ENCODE measurements at places on chromosomes 5 and 9. TPM values are rescaled to one million over a fixed set of nuclear protein-coding genes. Genes with fewer than 3 reads are reported as not detected.

Gene MAMDC4
- total RNA-seq = 12.4 TPM

Gene ARL14EPL
- total RNA-seq = not detected

Gene ECPAS
- 55.5 TPM for total RNA-seq

Gene PRKACG
- total RNA-seq = not detected

Gene RNF130
- 3.8 TPM for total RNA-seq

Gene FOXI1
- total RNA-seq = not detected

Gene GMCL2
- total RNA-seq = not detected

Gene EDIL3
- total RNA-seq = not detected

Gene FGF18
- total RNA-seq = 0.10 TPM

Gene PCA3
- total RNA-seq = not detected

Gene SPATA31A6
- total RNA-seq = not detected

Gene CLTA
- total RNA-seq = 156 TPM

Gene MYOT
- not detected for total RNA-seq

Gene STOML2
- 108 TPM for total RNA-seq

DNA sequence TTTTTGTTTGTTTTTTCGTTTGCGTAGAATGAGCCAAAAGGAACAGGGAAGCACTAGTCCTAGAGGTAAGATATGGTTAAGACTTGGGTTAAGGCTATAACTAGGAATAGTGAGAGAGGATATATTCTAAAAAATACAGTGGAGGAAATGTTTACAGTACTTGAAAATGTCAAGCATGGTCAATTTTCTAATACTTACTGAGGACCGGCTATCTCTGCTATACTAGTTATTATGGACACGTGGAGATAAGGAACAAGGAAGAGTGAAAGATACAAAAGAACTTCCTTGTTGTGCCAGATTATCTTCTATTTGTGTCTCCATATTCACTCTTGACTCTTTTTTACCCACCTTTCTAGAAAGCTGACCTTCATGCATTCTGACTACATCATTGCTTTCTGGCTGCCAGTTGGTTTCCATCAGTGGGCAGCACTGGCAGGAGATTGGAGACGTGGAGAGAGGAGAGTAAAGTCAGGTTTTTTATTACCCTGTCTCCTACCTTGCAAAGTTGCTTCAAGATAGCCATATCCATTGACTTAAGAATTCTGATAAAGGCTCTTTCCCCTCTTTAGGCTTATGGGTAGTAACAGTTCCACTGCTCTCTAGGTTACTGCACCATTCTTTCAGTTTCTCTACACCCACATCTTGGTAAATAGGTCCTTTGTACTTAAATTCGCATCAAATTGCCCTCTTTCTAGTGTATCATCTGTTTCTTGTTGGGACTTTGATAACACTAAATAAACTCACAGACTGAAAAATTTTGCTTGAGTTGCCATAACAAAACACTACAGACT is 9.0 kb upstream of the RFX3 start:
- H3K27ac ChIP-seq = no peak overlapping the region
- H3K27me3 ChIP-seq = no peaks in the 10 kb centered on the region
- H3K36me3 ChIP-seq = peaks cover 31% of the 10 kb centered on the region
- H3K4me3 ChIP-seq = no peak overlapping the region

- no peaks in the 10 kb centered on the region for H3K36me3 ChIP-seq
- no peak overlapping the region for H3K27ac ChIP-seq
- DNase-seq = no peak
- no peak overlapping the region for H3K4me3 ChIP-seq
Observed at GRCh38 chr9:125433461-125434011, 171.9 kb downstream of the GAPVD1 start.

DNA sequence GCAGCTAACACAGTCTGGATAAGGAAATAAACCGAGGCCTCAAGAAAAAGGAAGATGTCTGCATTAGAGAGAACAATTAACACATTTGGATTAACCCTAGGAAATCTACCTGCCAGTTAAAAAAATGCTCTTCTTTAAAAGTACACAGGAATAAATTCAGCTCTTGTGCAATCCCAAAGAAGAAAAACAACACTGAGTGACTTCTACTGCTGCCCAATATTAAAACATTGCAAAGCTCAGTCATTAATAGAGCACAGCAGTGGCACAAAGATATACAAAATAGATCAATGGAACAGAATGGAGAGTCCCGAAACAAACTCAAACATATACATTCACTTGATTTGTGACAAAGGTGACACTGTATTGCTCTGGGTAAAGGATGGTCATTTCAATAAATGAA is 119.7 kb downstream of the GNAQ start:
- H3K36me3 ChIP-seq = peaks cover 58% of the 10 kb centered on the region
- H3K4me3 ChIP-seq = no peak overlapping the region
- H3K27ac ChIP-seq = no peak overlapping the region
- no peak for DNase-seq
- no peaks in the 10 kb centered on the region for H3K27me3 ChIP-seq

GRCh38 chr5:169088028-169088725 is 212.8 kb downstream of the SLIT3 start:
- no peak for DNase-seq
- H3K27ac ChIP-seq = no peak overlapping the region
- H3K4me3 ChIP-seq = no peak overlapping the region
- H3K27me3 ChIP-seq = no peaks in the 10 kb centered on the region
- no peaks in the 10 kb centered on the region for H3K4me1 ChIP-seq

GRCh38 chr5:112059579-112060135 is 302.7 kb upstream of the NREP start:
- peaks cover 4% of the 10 kb centered on the region for H3K27me3 ChIP-seq
- DNase-seq = no peak
- H3K36me3 ChIP-seq = no peaks in the 10 kb centered on the region

- no peak overlapping the region for H3K27ac ChIP-seq
- no peak for DNase-seq
- no peaks in the 10 kb centered on the region for H3K36me3 ChIP-seq
- no peak overlapping the region for H3K4me3 ChIP-seq
- H3K27me3 ChIP-seq = no peaks in the 10 kb centered on the region
- no peaks in the 10 kb centered on the region for H3K4me1 ChIP-seq
Observed at GRCh38 chr5:163658702-163659567, 153.5 kb downstream of the MAT2B start.

DNA sequence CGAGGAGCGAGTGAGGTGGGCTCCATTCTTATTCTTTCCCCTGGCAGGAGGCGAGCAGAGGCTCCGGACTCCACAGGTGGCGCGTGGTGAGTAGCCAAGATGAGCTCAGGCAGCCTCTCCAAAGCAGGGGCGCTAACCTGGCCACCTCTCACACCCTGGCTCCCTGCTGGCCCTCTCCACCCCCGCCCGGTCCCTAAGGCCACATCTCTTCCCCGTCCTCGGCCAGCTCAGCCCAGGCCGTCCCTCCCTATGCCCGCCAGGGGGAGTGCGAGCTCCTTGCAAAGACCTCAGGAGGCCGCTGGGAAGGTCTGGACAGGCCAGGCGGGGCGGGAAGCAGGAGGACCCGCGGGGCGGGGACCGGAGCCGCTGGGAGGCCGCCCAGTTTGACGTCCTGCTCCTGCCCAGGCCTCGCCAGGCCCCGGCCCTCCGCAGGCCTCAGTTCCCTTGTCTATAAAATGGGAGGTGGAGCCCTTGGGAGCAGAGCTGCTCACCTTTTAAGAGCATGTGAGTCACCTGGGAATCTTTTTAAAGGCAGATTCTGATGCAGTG is 46.3 kb upstream of the GGTA1 start:
- peak; percentile 74 for DNase-seq
- H3K27ac ChIP-seq = no peak overlapping the region
- H3K27me3 ChIP-seq = peaks cover 24% of the 10 kb centered on the region
- no peaks in the 10 kb centered on the region for H3K36me3 ChIP-seq
- no peak overlapping the region for H3K4me3 ChIP-seq

DNA sequence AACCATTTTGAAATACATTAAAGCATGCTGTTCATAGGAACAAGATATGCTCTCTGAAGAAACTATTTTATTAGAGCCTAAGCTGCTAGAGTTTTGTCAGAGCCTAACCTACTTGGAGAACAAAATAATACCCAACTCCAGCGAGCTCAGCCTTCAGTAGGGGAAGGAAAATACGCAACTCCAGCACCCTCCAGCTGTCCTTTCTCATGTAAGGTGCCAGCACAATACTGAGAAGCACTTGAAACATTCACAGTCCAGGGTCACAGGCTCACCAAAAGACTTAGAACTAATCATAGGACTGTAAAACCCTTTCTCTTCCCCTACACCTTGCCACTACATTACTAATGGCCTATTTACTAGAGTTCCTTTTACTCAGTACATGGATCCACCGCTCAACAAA is 18.9 kb downstream of the DPYSL3 start:
- peaks cover 2% of the 10 kb centered on the region for H3K27me3 ChIP-seq
- no peaks in the 10 kb centered on the region for H3K4me1 ChIP-seq
- no peak for DNase-seq

GRCh38 chr5:142934051-142934762 is 164.0 kb downstream of the ARHGAP26 start:
- H3K27ac ChIP-seq = no peak overlapping the region
- DNase-seq = no peak
- no peaks in the 10 kb centered on the region for H3K27me3 ChIP-seq

GRCh38 chr5:173301695-173302545 is 26.3 kb downstream of the STC2 start:
- no peak overlapping the region for H3K27ac ChIP-seq
- H3K4me1 ChIP-seq = no peaks in the 10 kb centered on the region
- no peak for DNase-seq
- H3K4me3 ChIP-seq = no peak overlapping the region
- H3K27me3 ChIP-seq = peaks cover 25% of the 10 kb centered on the region

DNA sequence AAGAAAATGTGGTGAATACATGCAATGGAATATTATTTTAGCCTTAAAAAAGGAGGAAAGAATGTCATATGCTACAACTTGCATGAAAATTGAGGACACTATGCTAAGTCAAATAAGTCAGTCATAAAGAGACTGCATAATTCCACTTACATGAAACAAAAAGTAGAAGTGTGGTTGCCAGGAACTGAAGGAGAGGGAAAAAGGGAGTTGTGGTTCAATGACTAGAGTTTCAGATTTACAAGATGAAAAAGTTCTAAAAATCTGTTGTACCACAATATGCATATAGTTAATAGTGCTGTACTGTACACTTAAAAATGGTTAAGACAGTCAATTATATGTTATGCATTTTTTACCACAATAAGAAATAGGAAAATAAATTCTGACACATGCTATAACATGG is 95.4 kb downstream of the SLC44A1 start:
- no peaks in the 10 kb centered on the region for H3K27me3 ChIP-seq
- DNase-seq = no peak
- peaks cover 5% of the 10 kb centered on the region for H3K36me3 ChIP-seq

DNA sequence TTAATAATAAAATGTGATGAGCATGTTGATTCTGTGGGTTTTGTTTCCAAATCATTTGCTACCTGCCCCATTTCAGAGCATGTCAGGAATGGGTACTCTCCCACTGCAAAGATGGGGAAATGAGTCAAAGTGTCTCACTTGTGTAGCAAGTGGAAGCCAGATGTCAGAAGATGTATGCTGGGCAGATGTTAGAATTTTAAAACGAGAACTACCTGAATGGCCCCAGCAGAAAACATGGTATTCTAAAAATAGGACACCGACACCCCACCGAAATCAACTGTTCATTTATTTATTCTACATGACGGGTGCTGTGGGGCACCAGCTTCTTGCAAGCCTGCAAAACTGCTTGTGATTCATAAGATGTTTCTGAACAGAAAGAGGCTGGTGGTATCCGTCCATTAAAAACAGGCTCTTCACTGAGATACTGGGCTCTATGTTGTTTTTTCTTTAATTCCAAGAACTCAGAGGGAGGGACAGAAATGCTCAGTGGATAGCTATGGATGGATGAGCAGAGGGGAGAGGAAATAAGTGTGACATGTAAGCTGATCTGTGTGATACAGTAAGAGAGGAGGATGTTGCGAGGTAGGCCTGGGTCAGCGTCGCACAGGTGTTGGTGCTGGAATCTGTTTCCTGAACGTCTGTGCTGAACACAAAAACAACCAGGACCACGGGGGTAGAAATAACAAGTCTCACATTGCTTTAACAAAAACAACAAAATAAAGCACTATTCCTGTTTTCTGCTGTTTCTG is 157.2 kb downstream of the EFNA5 start:
- no peak overlapping the region for H3K27ac ChIP-seq
- no peaks in the 10 kb centered on the region for H3K36me3 ChIP-seq
- H3K27me3 ChIP-seq = peaks cover 3% of the 10 kb centered on the region
- H3K4me3 ChIP-seq = no peak overlapping the region
- no peaks in the 10 kb centered on the region for H3K4me1 ChIP-seq
- no peak for DNase-seq
